ENCODE measurements at places on chromosomes 5 and 9.
A peak's percentile ranks its signal among the peaks of the same experiment; 100 is the strongest.

DNA sequence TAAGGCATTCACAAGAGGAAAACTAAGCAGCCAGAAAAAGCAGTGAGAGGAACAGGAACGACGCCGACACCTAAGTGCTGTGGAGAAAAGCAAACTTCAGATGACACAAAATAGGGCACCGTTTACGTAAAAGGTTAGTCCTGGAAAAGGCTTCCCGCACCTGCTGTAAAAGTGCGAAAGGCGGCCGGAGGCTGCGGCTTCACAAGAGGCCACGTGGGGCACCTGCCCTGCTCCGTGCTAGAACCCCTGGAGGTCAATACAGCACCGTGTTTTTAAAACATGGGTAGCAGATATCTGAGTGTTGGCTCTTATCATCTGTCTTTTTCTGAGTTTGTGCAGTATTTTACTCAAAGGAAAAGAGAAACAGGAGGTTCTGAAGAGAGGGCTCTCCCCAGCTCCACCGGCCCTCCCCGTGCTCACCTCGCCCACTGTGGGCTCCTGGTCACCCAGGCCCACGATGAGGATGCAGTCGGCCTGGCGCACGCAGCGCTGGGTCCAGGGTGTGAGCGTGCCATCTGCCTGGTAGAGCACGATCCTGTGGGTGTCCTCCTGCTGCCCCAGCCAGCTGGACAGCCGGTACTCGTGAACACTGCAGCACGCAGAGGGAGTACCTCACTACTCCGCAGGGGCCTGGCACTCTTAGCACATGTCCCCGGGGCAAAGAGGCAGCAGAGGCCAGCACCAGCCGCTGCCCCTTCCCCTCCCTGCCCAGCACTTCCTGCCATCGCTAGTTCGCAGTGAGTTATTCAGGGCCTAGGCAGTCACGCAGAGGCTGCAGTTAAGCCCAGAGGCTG, 21.0 kb upstream of the NSMF start:
- DNase-seq, result no peak

DNA sequence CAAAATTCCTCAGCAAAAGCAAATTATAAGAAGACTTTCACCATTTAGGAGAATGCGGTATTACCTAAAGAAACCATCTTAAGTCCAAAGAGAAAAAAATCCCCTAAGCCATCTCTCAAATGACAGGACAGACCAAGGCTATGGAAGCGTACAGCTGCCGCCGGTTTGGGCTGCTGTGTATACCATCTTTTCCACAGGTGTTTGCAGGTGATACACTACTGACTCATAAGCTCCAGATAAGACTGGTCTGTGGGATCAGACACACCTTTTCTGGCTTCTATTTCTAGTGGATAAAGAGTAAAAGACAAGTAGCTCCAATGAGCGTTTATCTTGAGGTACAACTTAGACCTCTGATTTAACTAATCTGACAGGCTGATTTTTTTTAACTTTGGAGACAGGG, 7.7 kb downstream of the CDKN2AIPNL start:
- no peak for DNase-seq

DNA sequence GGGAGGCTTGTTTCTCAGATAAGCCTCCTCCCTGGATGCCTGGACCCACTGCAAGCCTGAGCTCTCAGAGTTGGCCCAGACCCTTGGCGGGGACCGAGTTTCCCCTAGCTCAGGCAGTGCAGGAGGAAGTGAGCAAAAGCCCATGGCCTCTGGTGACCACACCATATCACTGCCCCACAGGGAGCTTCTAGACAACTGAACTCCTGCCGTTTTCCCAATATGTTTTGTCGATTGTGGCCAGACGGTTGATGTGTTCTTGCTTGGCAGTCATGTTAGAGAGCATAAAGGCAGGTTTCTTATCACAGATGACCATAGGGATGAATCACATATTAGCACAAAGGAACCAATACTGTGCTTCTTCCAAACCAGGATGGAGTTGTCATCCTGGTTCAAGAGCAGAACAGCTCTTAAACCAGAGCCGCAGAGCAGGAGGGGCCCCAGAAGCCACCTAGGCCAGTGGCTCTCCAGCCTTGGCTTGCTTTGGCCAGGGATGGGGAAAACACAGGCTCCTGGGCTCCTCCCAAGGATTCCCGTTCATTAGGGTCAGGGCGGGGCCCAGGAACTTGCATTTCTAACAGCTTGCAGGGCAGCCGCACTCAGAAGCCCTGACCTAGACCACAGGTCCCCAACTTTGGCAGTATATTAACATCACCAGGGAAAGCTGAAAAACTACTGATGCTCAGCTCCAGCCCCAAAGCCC, 113.1 kb upstream of the TBC1D2 start:
- DNase-seq, result no peak

GRCh38 chr9:87498046-87498810, 561 bp downstream of the DAPK1 start:
- DNase-seq, result no peak

GRCh38 chr5:149636861-149637246, 55.6 kb downstream of the ARHGEF37 start:
- peak; percentile 28 for DNase-seq

- DNase-seq, result no peak
Observed at GRCh38 chr5:127746756-127747155, 43.6 kb downstream of the CCDC192 start.

GRCh38 chr9:91211919-91212318, 149.8 kb downstream of the AUH start:
- DNase-seq, result no peak

GRCh38 chr5:88060194-88060593, 208.5 kb downstream of the TMEM161B start:
- DNase-seq, result no peak

DNA sequence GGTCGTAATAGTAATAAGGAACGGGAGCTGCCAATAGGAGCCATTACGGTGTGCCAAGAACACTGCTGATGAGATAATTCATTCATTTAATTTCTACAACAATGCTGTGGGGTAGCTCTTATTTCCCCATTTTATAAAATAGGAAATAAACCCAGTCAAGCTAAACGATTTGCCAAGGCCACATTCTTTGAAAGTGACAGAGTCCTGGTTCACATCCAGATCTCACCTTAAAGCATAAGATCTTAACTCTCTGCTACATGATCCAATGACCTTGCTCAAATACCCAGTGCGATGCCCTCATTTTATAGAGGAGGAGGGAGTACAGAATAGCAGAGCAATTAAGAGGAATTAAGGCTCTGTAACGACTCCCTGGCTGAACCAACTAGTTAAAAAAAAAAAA, 5.0 kb downstream of the PDE6A start:
- no peak for DNase-seq

GRCh38 chr9:76759732-76760131, 4.5 kb upstream of the PCA3 start:
- peak; percentile 86 for DNase-seq

- DNase-seq, result no peak
Observed at GRCh38 chr5:39505363-39505762, 80.6 kb upstream of the DAB2 start.

DNA sequence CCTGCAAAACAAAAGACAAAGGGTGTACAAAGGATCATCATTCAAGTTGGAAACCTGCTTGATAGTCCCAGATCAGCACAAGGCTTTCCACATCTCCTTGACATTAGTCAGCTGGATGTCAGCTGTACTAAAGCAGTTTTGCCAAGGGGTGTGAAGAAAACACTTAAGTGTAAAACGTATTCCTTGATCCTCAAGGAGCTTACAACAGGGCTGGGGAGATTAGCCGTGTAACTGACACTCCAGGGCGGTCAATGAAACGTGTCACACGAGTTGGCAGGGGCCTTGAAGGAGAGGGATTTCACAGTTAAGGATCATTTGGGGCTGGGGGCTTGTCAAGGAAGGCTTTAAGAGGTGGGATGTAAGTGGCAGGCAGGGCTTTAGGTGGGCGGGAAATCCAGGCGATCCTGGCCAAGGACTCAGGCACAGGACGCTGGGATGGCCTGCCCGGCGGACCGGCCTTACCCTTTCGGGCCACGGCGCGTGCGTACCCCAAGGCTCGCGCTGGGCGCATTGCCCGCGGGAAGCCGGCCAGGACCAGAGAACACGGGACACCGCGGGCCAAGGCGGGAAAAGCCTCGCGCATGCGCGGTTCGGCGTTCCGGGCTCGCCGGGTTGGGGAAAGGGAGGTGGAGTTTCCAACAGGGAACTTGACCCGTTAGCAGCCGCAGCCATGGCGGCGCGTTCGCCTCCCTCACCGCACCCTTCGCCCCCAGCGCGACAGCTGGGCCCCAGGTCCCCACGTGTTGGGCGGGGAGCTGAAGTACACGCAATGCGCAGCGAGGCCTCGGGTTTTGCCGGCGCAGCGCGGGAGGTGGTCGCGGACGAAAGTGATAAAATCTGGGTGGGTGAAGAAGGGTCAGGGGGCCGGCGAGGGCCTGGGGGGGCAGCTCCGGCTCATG, at the start of gene CNTLN:
CNTLN (plus strand) TSS at position 645 of the 899 bp plus-strand sequence; CDS start at position 671, 26 bp downstream.
- DNase-seq, result peak; percentile 87

GRCh38 chr9:13032585-13032984, 246.9 kb downstream of the MPDZ start:
- DNase-seq, result no peak

- no peak for DNase-seq
Observed at GRCh38 chr9:127817881-127818434, 15.3 kb downstream of the FPGS start.

- DNase-seq, result no peak
Observed at GRCh38 chr5:78961743-78962142, 23.4 kb downstream of the ARSB start.

- DNase-seq, result peak; percentile 9
Observed at GRCh38 chr9:4741365-4742089, 525 bp upstream of the AK3 start.

GRCh38 chr9:27433631-27434325, 90.3 kb upstream of the IFNK start:
- DNase-seq, result no peak

GRCh38 chr5:159905496-159905895, 10.8 kb upstream of the ADRA1B start:
- no peak for DNase-seq

GRCh38 chr5:106314221-106314824, 1356.4 kb downstream of the EFNA5 start:
- no peak for DNase-seq

DNA sequence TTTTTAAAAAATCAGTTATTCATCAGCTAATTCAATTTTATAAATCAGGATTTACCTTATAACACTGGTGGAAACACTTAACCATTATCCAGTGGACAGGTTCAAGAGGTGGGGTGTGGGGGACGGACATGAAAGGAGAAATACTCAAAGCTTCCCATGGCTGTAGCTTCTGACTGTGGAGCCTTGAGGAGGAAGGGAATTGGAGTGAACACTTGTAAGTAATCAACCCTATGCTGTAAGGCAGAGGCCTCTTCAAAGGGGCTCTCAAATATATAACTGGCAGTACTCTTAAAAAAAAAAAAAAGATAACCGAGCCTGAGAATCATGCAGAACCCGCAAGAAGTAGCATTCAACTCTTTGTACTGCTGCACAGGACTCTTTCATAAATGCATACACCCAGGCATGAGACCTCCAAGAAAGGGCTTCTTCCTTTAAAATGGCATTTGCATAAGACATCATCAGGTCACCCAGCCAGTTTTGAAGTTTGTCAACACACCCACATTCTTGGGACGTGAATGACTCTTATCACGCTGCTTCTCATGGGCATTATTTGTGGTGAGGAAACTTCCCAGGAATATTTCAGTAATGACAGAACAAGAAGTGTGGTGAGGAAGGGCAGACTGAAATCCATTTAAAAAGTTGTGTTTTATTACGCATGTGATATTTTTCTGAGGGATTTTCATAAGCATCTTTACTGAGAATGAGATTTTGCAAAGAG, 8.1 kb downstream of the OSMR start:
- no peak for DNase-seq

GRCh38 chr5:159539678-159540077, 209.4 kb upstream of the IL12B start:
- DNase-seq, result no peak

DNA sequence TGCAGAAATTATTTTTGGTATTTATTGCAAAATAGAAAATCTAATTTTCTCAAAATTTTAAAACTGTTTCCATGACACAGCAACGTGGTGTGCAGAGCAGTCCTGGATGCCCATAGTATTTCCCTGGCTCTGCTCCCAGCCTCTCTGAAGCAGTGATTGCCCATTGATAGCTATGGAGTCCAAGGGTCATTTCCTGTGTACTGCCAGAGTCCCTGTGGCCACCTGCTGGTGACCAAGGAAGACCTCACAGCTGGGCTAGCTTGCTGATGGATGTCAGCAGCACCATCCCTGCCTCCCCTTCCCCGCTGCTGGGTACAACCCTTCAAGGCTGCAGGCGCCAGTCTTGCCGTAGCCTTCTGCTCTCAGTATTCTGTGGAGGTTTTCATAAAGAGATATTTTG, 184.1 kb downstream of the DIRAS2 start:
- DNase-seq, result no peak

DNA sequence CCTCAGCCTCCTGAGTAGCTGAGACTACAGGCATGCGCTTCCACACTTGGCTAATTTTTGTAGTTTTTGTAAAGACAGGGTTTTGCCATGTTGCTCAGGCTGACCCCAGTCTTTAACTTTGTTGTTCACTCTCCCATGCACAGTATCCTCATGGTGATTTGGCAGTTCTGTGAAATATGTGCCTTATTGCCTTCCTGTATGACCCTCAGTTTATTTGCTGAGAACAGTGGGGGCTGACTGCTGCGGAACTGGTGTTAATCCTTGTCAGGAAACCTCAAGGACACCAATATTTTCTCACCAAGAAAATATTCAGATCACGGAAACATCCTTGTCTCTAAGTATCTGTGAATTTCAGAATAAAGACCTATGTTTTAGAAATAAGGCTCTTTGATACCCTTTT, 287.8 kb downstream of the ARRDC3 start:
- no peak for DNase-seq

Measured in DMS153 (cell line).